ENCODE measurements at places on chromosomes 12 and 14. TPM values are rescaled to one million over a fixed set of nuclear protein-coding genes. Genes with fewer than 3 reads are reported as not detected.
A peak's percentile ranks its signal among the peaks of the same experiment; 100 is the strongest.

GRCh38 chr12:2854669-2855453 lies 2.0 kb downstream of the TEX52 start:
- DNase-seq: peak; percentile 87

DNA sequence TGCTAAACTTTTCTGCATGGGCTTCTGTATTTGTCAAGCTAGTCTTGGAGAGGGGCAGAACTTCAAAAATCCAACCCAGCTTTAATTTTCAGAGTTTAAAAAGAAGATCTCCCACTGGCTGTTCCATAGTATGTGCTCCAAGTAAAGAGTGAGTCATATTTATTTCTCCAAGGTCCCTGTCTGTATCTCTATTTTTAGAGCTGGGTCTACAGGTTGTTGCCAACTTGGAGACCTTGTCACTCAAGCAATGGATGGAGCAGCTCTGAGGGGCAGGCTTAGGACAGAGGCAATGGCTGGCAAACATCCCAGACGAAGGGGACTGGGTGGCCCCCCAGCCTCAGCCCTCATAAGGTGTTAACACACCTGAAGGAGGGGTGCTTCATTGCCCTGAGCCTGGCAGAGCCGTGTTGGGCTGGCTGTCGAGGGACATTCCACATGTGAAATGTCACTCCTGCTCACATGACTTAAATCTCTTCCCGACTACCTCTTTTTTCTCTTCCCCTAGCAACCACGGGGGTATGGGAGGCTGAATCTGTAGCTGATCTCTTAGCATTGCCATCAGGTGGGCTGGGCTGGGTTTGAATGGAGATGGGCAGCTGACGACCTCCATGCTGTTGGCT lies 103.1 kb downstream of the SMOC1 start:
- no peak for DNase-seq

GRCh38 chr12:113796066-113796827 lies 169.9 kb downstream of the RBM19 start:
- no peak for DNase-seq

DNA sequence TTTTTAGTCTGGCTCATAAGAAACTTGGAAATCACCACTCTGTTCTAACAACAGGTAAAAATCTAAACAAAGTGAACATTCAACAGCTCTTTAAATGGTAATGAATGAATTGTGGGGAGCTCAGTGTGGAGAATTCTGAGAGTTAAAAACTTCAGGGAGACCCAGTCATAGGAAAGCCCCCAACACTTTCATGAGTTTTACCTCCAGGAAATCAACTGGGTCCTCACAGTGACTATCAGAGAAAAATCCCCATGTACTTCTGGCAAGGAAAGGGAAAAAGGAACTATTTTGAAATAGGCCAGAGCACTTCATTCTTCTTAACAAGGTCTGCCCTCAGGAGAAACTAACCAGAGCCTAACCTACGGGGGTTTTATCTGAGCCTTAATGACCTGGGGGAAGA lies 134.7 kb downstream of the CMAS start:
- no peak for DNase-seq

- DNase-seq: no peak
Observed at GRCh38 chr12:18992336-18992735, 137.2 kb upstream of the PLEKHA5 start.

DNA sequence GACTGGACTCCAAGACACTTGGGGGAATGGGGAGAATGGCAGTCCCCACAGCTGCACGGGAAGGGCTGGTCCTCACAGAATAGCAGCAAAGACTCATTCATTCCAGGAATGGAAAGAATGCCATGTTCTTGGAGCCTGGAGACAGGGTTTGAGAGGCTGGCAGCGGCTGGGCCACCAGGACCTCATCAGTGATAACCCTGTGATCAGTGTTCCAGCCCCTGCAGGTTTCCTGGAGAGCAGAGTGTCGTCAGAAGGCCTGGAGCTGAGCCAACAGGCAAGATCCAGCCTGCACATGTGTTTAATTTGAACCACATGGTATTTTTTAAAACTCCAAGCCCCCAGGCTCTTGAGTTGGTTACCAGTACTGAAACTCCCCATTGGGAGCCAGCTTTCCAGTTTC lies 11.3 kb downstream of the BDKRB1 start:
- DNase-seq: no peak

- DNase-seq: no peak
Observed at GRCh38 chr12:125160281-125160955, 95.2 kb downstream of the AACS start.

- DNase-seq: peak; percentile 23
Observed at GRCh38 chr12:40149673-40150260, 43.9 kb upstream of the SLC2A13 start.

POTEG gene
- total RNA-seq: not detected

FSCB gene
- total RNA-seq: not detected

LIMA1 gene
- 385 TPM for total RNA-seq

NIN gene
- 13.7 TPM for total RNA-seq

NANOG gene
- 0.40 TPM for total RNA-seq

RTL1 gene
- not detected for total RNA-seq

ALX1 gene
- total RNA-seq: not detected
